ENCODE measurements at places on chromosomes 16 and 17.

GRCh38 chr16:79269211-79269863 lies 331.2 kb downstream of the MAF start:
- peak; percentile 68 for DNase-seq

GRCh38 chr16:20301840-20302239 lies 25.5 kb downstream of the GP2 start:
- no peak for DNase-seq

DNA sequence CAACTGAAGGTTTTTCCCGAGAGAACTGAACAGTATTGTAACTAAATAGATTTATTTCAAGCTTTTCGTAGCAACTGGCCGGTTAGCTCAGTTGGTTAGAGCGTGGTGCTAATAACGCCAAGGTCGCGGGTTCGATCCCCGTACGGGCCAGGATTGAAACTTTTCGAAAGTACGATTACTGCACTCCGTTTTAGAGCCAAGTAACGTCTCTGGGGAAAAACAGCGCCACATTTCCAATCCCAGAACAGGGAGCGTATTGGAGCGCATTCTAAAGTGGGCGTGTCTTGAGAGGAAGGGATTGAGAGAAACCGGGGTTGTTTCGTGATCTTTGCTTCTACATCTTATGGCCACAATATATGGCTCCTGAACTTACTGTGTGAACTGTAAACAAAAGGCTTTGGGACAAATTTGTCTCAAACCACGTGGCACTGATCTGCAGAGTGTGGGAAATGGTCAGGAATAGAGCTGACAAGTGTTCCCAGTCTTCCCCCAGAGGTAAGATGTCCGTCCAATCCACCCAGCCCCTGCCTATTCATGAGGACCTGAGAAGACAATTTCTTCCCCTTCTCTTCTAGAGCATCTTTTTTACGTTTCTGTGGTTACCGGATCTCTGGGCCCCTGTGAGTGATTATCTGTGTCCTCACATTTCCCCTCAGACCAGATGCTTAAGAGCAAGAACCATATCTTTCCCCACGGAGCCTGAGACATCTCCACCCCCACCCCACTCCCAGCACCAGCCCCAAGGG lies 2.3 kb downstream of the BORCS6 start:
- DNase-seq, result peak; percentile 93

DNA sequence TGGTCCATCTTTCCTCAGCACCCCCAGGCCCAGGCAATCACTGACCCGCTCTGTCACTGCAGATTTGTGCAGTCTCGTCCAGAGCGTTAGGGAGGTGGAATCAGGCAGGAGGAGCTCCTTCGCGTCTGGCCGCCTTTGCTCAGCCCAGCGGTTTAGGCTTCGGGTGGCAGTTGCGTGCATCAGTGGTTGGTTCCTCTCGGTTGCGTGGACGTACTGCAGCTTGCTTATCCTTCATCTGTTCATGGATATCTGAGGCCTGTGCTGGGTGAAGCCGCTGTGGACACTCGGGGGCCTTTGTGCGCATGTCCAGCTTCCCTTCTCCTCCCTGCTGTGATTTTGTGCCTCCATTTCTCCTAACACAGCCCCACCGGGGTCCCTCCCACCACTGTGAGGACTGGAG lies 4.7 kb upstream of the P2RX1 start:
- no peak for DNase-seq

- peak; percentile 92 for DNase-seq
Measured at GRCh38 chr16:68528686-68529379, 10.3 kb upstream of the ZFP90 start.

DNA sequence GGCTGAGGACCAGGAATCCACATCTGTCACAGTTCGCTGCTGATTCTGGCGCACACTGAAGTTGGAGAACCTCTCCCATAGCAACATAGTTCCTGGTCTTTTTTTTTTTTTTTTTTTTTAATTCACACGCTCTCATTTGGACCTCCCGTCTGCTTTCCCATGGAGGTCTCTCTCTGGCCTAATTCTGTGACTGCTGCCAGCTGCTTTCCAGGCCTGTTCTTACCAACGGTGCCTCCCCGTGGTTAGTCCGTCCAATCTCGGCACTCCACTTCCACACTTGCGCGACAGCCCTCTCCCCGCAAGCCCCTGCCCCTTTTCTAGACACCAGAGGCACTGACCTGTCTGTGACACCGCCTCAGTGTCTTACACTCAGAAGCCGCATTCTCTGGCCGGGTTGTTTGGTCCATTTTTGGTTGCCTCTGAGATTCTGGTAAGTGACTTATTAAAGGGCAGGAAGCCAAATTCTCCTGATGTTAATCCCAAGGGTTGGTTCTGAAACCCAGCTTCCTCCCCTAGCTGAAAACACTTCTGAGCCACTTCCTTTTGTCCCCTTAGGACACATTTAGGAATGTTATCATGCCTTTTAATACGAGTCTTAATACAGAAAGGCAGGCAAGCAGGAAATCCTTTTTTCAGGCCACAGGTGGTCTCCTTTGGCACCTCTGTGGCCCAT lies 1.1 kb upstream of the AKTIP start:
- DNase-seq, result peak; percentile 49

- peak; percentile 60 for DNase-seq
Measured at GRCh38 chr17:59154292-59154720, 680 bp downstream of the SKA2 start.

DNA sequence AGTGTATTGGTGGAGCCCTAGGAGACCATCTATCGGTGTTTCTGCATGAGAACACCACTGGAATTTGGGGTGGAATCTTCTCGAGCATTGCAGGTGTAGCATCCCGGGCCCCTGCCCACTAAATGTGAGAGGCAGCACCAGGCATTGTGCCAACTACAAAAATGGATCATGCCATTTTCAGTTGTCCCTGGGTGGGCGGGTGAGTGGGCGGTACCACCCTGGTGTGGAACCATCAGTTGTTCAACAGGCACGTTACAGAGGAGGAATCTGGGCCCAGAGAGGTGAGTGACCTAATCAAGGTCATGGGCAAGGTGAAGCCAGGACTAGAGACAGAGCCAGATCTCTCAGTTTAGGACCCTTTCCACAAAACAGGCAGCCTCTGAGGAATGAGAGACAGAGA lies 8.8 kb downstream of the PIPOX start:
- DNase-seq, result no peak

DNA sequence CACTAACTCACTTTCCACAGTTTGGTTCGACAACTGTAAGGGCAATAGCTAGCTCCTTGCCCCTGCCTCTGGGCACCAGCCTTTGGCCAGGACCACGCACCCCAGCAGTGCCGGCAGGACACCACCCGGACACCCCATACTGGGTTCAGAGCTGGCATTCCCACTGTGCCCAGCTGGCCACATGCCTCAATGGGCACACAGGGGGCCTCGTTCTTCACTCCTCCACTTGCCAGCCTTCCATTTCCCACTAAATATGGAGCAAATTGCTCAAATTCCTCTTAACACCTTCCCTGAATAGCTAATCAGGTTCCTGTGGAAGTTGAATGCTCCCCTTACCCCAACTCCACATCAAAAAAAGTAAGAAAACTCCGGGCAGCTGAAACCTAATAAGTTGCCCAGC lies 52.5 kb downstream of the PIPOX start:
- DNase-seq, result no peak

DNA sequence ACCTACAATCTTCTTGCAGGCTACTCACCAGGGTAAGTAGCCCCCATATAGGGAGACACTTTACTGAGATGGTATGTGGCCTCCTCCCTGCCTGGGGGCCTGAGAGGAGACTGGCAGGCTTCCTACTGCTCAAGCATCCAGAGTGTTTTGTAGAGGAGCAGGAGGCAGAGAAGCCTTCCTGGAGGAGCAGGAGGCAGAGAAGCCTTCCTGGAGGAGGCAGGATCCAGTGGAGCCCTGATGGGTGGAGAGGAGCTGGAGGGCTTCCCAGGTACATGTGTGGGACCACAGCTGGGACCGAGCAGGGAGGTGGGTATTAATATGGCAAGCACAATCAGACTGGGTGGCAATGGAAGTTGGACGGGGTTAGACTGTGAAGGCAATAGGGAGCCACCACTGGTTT lies 2.1 kb upstream of the ADGRG5 start:
- peak; percentile 15 for DNase-seq

- DNase-seq, result peak; percentile 89
Measured at GRCh38 chr16:27230562-27231001, 27.3 kb downstream of the KDM8 start.

GRCh38 chr16:4089251-4089810 lies 26.9 kb downstream of the ADCY9 start:
- DNase-seq, result no peak

- no peak for DNase-seq
Measured at GRCh38 chr17:58088624-58089023, 5.4 kb downstream of the DYNLL2 start.

- DNase-seq, result no peak
Measured at GRCh38 chr17:12831839-12832238, 42.5 kb downstream of the ARHGAP44 start.

DNA sequence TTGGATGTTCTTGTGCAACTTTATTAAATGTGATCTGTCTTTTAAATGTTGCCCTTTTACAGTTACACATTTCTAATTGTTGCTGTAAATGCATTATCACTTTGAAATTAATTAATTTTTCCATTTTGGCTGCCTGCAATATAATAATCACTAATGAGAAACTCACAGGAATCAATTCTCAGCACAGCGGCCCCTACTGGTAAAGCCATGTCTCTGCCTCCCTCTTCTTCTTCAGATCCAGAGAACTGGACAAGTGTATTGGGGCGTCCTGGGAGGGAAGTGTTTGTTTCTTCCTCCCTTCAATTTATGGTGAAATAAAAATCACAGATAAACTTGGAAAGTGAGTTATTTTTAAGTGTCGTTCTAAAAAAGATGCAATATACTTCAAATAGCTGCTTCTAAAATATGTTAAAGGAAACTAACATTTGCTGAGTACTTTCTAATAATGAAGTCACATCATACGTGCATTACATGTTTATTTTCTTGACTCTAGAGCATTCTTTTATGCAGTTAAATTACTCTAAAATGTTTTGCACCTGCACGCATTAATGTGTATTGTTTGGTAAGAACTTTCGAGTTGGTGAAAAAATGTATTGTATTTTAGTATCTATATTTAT lies 338.0 kb downstream of the WWOX start:
- DNase-seq, result peak; percentile 42

All from activated naive CD4-positive, alpha-beta T cell treated with anti-CD3 and anti-CD28 coated beads, Interleukin-2, amount 10 ng/mL, durations not matched to agents 7 days and 5 days (primary cell).